NCI-H748 treated with DMSO at 0.1 percent for 48 hours (cell line): ENCODE measurements at places on chromosomes 3 and 15.

- no peak for DNase-seq
These were observed 19.8 kb downstream of the RARRES1 start for GRCh38 chr3:158712443-158712842.

DNA sequence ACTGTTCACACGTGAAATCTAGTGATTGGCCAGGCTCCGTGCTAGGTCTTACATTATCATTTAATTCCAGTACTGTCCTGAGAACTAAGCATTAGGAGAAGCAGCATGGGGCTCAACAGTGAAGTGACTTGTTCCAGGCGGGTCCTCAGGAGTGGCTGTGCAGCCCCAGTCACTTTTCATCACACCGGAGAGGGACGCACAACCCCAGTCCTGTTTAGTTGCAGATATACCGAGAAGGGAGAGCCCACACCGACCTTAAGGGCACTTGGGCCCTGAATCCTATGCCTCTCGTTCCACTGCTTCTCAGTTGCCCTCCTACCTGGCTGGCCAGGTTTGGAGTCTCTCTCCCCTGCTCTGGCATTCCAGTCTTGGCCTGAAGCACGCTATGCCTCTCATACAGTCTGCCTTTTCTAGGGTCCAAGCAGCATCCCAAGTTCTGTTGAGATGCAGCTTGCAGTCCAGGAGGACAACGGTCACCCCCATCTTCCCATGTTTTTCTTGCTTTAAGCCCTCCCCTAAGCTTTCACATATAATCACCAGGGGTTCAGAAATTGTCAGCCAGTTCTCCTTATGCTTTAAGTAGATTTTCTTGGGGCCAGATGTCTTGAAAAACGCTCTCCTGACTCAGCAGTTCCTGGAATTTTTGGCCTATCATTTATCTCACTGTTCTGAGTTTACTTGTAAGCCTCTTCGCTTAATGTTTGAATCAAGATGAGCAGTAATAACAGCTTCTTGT, 10.1 kb downstream of the FAM131A start:
- no peak for DNase-seq

GRCh38 chr3:52509753-52510328, 14.7 kb downstream of the STAB1 start:
- DNase-seq = no peak

DNA sequence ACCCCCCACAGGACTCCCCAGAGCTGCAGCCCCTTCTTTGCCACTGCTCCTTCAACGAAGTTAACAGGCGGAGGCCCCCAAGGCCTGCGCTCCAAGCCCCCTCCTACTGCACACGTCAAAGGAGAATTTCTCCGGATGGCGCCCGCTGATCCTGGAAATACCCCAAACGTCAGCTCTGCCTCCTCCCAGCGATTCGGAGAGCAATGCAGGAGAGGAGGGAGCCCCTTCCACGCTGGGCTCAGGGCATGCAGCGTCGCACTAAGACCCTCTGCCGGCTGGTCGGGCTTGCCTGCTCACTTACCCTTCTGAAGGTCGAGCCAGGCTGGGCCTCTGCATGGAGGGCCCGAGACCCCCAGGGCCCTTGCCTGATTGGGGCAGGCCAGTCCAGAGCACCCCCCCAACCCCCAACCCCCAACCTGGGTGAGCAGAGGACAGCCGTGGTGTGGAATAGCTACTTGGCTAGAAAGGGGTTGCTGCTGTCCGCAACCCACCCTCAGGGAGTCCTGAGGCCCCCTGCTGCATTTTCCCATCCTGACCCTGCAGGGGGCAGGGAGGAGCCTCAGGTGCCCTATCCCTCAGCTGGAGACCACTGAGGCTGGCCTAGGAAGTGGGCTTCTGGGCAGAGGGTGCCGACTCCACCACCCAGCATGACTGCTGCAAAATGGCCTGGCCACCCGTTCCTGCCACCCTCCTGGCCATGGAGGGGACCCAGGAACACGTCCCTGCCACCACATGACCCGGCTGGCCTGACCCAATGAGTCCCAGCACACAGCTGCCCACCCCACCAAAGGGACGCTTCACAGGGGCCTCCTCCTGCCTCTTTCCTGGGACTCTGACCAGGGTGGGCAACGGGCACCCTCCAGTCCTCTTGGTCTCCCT, 976 bp downstream of the ATP2B2 start:
- DNase-seq = no peak

- DNase-seq = no peak
These were observed 513.0 kb upstream of the NAALADL2 start for GRCh38 chr3:174346141-174346540.

GRCh38 chr3:37763309-37763708, 98.4 kb upstream of the CTDSPL start:
- DNase-seq = no peak

- DNase-seq = no peak
These were observed 44.5 kb upstream of the MYO5C start for GRCh38 chr15:52340093-52340492.

GRCh38 chr15:64092075-64092820, 1.4 kb downstream of the CIAO2A start:
- no peak for DNase-seq

GRCh38 chr3:31823184-31823583, 157.9 kb downstream of the OSBPL10 start:
- no peak for DNase-seq

- DNase-seq = no peak
These were observed 47.0 kb downstream of the ZNF609 start for GRCh38 chr15:64507293-64507802.

DNA sequence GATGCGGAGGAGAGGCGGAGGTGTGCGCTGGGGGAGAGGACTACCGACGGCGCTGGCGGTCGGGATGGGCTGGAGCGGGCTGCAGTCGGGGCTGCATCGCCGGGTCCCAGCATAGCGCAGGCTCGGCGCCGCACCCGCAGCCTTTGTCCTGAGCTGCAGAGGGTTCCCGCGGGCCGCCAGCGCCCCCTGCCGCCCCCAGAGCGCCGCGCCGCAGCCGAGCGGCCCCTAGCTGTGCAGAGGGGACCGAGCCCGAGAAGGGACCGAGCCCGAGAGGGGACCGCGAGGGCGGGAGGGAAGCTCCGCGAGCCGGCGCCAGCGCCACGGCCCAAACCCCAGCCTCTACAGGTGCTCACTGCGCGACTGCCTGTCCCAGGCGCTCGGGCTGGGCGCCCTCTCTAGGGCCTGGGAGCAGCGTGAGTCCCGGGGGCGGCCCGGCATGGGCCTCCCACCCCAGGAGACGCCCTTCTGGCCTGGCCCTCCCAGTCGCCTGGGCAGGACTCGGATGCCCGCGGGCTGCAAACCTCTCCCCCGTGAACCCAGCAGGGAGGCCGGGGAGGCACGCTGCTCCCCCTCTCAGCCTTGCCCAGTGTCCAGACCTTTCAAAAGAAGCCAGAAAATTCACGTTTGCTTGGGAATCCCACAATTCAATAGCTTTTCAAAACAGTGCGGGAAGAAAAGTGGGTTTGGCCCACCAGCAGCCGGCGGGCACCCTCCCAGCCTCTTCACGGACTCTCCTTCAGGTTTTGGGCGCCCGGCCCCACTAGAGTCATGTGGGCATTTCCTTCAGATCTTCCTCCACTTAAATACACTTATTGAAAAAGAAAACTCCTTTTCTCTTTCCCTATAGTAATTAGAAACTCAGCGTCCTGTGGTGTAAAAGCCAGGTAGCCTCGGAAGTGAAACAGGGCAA, 134.7 kb downstream of the TPRA1 start:
- DNase-seq = peak; percentile 61

GRCh38 chr3:101940521-101941317, 91.4 kb downstream of the NFKBIZ start:
- peak; percentile 33 for DNase-seq

GRCh38 chr3:142947799-142948575, 15.5 kb downstream of the PAQR9 start:
- no peak for DNase-seq

- DNase-seq = no peak
These were observed 6.6 kb upstream of the MCF2L2 start for GRCh38 chr3:183434992-183435391.

DNA sequence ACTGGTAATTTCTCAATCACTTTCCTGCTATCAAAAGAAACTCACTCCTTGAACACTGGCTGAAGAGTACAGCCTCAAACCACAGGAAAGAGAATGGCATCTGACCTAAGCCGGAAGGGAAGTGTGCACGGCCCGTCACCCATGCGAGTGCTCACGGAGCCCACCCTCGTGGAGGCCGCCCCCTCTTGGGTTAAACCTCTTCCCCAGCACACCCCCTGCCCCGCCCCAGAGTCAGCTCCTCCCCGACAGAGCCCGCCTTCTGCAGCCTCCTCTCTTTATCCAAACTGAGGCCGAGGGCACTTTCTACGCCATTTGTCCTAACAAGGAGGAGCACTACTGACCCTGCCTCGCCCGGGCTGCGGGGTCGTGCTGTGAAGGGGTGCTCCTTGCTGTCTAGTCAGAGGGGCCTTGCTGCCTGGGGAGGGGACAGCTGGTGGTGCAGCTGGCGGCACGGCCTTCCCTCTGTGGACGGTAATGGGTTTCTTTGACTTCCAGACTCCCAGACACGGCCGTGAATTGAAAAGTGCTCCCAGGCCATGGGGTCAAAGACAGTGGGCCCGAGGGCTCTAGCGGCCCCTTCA, 137.7 kb downstream of the NSMCE3 start:
- DNase-seq = no peak

- DNase-seq = no peak
These were observed 10.3 kb upstream of the ARID3B start for GRCh38 chr15:74530771-74531143.

- DNase-seq = no peak
These were observed 76.8 kb downstream of the VGLL4 start for GRCh38 chr3:11566916-11567315.

- DNase-seq = no peak
These were observed 97.8 kb upstream of the IGSF10 start for GRCh38 chr3:151558661-151559060.

DNA sequence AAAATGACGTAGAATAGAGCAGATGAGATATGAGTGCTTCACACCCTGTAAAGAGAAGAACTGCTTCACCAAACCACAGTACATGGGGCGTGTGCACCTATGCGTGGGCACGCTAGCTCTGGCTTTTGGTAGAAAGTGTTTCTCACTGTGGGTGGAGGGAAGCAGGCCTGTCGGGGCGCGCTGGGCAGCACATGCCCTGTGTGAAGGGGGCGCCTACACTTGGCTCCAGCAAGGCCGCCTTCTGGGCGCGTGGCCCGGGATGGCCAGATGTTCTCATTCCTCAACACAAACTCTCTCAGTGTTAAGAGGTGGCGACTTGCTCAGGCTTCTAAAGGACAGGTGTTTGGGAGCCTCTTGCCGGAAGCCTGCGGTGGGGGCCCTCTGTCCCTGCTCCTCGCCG, 90.0 kb downstream of the FBLN2 start:
- no peak for DNase-seq

DNA sequence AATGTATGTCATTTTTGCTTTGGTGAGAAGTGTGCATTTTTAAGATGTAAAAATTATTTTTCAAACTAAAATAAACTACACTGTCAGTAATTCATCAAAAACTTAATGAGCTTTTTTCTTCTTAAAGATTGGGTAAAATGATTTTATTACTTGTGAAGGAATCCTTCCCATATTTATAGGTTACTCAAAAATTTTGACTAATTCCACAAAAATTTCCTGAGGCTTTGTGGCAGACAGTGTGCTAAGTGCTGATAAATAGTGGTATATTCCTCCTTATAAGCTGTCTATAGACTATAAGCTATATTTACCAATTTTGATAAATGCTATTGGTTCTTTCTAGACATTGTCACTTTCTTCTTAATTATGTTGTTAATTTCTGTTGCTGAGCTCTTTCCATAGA, 284.5 kb upstream of the SEMA6D start:
- no peak for DNase-seq

DNA sequence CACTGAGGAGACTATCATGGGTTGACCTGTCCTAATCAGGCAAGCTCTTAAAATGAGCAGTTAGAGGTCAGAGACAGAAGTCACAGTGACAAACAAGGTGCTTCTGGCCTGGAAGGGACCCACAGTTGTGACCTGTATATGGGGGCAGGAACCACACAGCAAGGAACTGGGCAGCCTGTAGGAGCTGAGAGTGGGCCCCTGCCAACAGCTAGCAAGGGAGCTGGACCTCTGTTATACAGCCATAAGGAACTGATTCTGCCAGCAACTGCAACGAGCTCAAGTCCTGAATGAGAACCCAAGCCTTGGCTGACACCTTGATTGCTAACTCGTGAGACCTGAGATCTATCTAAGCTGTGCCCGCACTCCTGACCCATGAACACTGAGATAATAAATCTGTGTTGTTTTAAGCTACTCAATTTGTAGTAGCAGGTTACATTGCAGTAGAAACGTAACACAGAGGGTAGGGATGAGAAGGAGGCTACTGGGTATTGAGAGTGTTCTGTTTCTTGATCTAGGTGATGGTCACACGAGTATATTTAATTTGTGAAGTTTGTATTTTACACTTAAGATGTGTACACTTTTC, 44.5 kb upstream of the MAGI1 start:
- DNase-seq = no peak

- DNase-seq = no peak
These were observed 636 bp upstream of the LRRC58 start for GRCh38 chr3:120349855-120350125.

- no peak for DNase-seq
These were observed 26.0 kb downstream of the FRMD4B start for GRCh38 chr3:69359916-69360315.

DNA sequence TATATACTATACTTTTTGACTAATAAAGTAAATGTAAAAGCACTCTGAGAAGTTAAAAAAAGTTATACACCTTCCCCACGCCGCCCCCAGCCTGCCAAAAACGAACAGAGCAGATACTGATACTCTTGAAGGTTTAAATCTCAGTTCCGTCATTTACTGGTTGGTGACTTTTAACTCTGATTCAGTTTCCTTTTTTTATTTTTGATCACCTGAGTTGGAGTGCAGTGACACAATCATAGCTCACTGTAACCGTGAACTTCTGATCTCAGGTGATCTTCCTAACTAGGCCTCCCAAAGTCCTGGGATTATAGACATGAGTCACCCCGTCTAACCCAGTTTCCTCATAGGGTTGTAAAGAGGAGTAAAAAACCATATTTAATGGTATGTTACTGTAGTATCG, 3.3 kb upstream of the TIPIN start:
- DNase-seq = no peak

GRCh38 chr3:23931597-23931996, 13.5 kb upstream of the NR1D2 start:
- DNase-seq = no peak

- peak; percentile 28 for DNase-seq
These were observed 40.0 kb upstream of the TRH start for GRCh38 chr3:129934234-129935123.
